ENCODE measurements at places on chromosomes 4 and X.

- no peak for DNase-seq
These were observed 25.9 kb upstream of the PASD1 start for GRCh38 chrX:151537572-151537971.

- no peak for DNase-seq
These were observed 734 bp downstream of the STOX2 start for GRCh38 chr4:183905593-183906488.

DNA sequence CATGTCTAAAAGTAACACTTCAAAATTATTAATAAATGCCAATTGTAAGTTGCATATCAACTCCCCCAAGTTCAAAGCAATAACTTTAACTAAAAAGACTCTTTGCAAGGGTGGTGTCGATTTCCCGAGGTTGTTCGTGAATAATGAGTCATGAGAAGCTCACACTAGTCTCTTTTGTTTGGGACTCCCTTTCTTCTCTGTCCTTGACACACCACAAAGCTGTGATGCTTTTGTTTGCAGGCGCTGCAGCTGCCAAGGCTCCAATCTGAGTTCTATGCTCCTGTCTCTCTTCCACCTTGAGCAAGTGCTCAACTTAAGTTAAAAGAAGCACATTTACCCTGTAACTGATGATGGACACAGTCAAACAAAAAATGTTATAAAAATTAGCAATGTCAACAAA is 65.9 kb downstream of the FAT1 start:
- DNase-seq: no peak

DNA sequence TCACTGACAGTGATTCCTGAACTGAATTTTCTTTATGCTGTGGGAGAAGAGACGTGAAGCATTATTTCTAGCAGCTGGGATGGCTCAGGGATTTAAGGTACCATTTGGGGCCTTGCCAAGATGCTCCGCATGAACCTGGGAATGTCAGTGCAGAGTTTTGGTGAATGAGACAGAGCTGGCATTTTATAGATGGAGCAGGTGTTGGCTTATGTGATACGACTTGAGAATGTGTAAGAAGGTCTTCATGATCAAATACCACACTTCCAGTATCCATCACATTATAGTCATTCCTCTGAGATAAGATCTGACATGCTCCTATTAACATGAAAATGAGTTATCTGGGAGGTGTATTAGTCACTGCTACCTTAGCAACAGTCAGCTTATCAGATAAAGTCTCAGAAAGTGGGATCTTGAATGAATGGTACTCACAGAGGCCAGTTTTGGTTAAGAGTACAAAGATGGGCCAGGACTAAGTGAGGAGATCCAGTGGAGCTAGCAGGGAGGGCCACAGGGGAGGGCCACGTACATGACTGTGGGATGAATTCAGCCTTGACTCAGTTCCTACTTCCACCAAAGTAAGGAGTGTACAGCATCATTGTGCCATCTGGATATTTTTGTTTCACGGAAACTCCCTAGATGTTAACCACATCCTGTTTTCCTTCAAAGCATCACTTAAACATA is 116.7 kb downstream of the SPCS3 start:
- no peak for DNase-seq

- DNase-seq: no peak
These were observed 1512.5 kb downstream of the TECRL start for GRCh38 chr4:62896721-62897120.

DNA sequence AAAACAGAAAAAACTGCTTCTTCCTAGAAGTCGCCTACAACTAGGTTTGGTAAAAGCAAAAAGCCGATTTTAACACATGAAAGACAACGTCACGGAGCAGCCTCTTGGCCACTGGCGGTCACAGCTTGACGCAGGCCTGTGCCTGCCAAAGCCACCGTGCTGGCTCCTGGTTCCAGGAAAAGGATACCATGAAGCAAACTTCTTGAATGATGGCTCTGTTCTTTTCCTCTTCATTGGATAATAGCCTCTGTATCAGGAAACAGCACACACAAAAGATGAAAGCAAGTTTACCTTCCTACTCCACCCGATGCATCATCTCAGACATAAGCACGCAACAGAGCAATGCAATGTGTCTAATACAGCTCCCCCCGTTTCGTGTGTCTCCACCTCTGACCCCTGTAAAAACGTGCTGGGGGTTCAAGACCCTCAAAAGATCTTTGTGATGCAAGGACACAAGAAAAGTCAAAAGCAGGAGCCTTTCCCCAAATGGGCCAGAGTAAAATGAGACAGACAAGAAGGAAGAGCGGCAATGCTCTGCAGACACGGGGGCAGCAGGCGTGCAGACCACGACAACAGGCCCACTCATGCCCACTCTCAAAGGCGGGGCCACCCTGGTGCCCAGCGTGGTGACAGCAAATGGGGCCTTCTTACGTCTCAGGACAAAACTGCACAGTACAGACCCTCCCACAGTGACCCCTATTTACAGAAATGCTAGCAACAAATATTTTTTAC is 19.4 kb downstream of the GAK start:
- DNase-seq: no peak

DNA sequence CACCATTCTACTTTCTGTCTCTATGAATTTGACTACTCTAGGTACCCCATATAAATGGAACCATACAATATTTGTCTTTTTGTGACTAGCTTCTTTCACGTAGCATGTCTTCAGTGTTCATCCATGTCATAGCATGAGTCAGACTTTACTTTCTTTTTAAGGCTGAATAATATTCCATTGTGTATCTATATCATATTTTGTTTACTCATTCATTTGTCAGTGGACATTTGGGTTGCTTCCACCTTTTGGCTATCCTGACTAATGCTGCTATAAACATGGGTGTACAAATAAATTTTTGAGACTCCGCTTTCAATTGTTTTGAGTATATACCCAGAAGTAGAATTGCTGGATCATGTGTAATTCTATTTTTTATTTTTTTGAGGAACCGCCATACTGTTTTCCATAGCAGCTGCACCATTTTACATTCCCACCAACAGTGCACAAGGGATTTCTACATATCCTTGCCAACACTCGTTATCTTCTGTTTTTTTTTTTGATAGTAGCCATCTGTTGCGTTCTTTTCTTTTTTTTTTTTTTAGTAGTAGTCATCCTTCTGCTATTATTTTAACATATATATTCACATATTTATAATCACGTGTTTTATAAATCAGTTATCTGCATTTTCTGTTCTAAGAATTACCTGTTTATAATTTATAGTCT is 158.0 kb upstream of the MED14 start:
- no peak for DNase-seq

DNA sequence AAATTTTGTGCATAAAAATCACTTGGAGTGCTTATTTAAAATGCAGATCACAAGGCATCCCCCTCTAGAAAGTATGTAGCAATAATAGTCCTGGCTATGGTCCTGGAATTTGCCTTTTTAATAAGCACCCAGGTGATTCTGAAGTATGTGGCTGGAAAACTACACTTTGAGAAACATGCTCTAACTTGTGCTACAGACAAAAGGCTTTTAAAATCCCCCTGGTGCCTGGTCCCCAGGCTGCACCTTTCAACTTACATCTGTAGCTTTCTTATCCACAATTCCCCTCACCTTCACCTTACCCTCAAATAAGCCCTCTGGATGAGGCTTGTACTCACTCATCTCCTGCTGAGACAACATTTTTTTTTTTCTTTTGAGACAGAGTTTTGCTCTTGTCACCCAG is 21.1 kb downstream of the ART3 start:
- no peak for DNase-seq

DNA sequence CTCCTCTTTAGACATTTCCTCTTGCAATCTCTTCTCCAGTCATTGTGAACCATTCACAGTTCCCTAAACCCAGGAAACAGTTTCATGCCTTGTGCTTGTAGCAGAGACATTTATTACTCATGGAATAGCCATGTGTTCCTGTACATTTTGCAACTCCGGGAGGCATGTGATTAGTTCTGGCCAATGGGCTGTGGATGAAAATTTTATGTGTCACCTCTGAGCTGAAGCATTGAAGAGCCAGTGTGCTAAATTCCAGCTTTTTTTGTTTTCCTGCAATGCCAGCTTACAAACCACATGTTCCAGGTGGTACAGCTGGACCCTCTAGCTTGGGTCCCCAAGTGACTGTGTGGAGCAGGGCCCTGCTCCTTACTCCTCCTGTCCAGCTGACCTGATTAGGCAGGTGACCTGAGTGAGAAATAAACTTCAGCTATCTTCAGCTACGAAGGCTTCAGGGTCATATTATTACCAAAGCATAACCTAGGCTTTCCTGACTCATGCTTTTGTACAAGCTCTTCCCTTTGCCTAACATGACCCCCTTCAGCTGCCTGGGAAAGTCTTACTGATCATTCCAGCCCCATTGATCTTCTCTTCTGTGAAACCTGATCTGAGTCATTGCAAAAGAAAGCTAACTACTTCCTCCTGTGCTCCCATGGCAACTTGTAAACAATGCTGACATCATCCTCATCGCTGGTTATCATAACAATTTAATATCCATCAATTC is 200.4 kb downstream of the PTTG2 start:
- DNase-seq: no peak

DNA sequence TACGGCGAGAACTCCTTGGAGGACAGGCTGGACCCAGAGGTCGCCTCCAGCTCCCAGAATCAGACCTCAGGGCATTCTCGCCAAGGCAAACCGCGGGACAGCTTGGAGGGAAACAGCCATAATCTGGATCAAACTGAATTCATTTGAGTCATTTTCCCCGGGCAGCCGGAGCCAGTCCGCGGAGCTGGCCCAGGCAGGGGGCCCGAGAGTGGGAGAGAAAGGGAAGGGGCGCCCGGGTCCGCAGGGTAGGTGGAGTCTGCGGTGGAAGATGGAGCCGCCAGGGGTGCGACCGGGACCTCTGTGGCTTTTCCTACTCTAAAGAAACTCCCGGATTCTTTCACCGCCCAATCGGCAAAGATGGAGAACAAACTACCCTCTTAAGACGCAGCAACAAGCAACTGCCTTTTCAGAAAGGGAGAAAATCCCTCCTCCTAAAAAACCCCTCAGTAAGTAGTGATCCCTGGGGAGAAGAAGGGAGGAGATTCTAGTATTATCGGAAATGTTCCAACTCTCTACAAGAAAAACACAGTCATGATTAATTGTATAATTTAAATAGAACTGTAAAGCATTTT is 5.2 kb downstream of the NKX3-2 start:
- DNase-seq: no peak

DNA sequence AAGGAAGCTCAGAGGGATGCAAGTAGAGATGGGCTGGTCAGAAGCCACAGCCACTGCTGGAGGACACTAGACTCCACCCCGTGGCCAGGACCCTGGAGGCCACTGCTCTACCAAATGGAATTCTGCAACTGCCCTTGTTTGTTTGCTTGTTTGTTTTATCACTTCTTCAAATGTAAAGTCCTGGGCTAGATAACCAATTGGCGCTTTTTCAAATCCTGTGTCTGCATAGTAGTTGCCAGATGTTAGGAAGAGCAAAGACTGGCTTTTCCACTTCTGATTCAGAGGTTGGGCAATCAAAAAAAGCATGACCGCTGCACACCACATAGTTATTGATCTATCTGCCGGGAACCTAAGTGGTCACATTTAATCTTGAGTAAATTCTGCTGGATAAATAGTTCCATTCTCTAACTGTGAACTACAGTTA is 255.2 kb upstream of the SFRP2 start:
- DNase-seq: no peak

- no peak for DNase-seq
These were observed 38.2 kb upstream of the NAA11 start for GRCh38 chr4:79364061-79364460.

DNA sequence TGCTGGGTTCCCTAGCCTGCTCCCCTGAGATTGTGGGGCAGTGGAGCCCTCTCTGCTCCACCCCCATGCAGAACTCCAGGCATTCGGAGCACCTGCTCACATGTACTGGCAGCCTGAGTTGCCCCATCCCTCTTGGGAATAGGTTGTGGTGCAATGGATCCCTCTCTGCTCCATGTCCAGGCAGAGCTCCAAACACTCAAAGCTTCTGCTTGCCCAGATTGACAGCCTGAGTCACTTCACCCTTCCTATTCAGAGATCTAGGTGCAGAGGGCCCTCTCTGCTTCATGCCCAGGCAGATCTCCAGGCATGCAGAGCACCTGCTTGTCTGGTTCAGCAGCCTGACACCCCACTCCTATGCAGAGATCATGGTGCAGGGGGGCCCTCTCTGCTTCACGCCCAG is 18.6 kb upstream of the TEX13B start:
- no peak for DNase-seq

DNA sequence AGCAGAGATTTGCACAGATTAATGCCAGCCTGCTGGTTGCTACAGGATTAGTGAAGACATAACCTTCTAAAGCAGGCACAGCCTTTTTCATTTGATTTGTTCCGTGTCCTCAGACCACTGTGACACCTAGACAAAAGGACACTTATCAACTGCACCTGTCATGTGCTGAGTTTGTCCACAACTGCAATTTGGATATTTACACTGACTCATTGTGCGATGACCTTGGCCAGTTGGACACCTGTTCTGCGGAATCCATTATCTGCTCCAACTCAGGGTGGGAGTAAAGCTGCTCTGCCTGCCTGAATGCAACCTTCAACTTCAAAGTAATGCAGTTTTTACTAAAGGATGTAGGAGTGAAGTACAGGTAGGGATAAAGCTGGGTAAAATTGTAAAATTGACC is 4.1 kb upstream of the NR0B1 start:
- no peak for DNase-seq

- DNase-seq: no peak
These were observed 139.2 kb downstream of the HDX start for GRCh38 chrX:84363051-84363450.

DNA sequence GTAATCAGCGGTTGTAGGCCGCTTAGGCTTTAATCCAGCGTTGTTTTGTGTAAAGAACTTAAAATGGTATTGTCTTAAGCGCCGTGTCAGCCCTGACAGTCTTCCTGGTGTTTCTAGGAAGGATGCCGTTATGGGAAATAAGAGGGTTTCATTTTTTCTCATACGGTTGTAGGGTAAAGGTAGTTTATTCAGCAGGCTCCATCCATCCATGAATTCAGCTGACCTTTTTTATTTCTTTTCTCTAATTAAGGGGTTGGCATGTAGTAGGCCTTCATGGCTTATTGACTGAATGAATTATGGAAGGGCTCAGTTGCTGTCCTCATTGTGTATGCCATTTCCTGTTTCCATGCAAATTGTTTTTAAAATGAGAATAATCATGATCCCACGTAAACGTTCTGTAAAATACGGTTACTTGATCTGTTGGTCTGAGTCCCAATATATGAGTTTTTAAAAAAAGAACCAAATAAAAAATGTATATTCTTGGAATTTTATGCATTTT is 693 bp downstream of the OCIAD1 start:
- no peak for DNase-seq

- no peak for DNase-seq
These were observed 777.7 kb upstream of the ADGRL3 start for GRCh38 chr4:60422439-60422838.

DNA sequence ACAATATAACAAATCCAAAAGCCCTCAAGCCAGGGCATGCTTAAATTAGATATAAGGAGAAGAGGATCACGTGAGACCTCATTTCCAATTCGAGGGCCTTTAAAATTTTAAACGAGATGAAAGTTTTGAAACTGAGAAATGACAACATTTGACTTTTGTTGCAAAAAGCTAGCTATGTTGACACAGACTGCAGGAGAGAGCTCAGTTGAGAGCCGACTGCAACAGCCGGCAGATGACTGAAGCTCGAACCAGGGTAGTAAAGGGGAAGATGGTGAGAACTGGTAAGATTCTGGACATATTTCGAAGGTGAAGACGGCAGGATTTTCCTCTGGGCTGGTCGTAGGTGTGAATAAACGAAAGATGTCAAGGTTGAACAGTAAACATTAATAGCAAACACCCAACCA is 773 bp downstream of the PRMT9 start:
- no peak for DNase-seq

Data from activated gamma-delta T cell treated with Interleukin-2 at 50 U/mL for 16 hours (primary cell).